Mesothelial cell of epicardium (in vitro differentiated cells): ENCODE measurements at places on chromosomes 3 and 15.
A peak's percentile ranks its signal among the peaks of the same experiment; 100 is the strongest.

DNA sequence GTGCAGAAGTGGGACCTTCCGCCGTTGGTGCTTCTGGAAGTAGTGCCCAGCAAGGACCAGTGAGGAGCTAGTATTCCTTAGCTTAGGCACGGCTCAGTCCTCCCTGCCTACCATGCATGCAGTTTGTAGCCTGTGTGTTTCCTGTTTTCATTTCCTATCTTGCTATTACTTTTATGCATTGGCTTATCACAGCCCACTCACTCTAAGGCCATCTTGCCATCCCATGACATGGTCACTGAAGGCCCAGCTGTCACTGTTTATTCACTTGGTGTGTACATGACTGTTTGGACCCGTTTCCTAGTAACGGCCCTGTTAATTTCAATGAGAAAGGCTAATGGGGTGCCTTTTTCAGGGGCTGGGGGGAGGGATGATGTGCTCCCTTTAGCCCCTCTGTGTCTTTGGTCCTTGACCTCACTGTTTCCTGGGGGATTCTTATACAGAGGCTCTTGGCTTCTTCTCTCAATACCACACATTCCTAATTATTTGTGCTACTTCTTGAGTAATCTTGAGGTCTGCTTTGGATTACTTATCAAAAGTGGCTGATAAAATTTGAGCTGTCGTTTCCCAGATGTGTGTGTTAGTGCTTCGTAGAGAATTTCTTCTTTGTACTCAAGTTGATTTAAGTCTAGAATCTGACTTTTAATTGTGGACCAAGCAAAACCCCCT, 24.5 kb upstream of the TRAK1 start:
- H3K4me1 ChIP-seq: peaks cover 43% of the 10 kb centered on the region
- H3K27me3 ChIP-seq: no peaks in the 10 kb centered on the region
- peak overlapping the region; percentile 98 for H3K27ac ChIP-seq
- H3K4me3 ChIP-seq: no peak overlapping the region
- H3K36me3 ChIP-seq: no peaks in the 10 kb centered on the region

DNA sequence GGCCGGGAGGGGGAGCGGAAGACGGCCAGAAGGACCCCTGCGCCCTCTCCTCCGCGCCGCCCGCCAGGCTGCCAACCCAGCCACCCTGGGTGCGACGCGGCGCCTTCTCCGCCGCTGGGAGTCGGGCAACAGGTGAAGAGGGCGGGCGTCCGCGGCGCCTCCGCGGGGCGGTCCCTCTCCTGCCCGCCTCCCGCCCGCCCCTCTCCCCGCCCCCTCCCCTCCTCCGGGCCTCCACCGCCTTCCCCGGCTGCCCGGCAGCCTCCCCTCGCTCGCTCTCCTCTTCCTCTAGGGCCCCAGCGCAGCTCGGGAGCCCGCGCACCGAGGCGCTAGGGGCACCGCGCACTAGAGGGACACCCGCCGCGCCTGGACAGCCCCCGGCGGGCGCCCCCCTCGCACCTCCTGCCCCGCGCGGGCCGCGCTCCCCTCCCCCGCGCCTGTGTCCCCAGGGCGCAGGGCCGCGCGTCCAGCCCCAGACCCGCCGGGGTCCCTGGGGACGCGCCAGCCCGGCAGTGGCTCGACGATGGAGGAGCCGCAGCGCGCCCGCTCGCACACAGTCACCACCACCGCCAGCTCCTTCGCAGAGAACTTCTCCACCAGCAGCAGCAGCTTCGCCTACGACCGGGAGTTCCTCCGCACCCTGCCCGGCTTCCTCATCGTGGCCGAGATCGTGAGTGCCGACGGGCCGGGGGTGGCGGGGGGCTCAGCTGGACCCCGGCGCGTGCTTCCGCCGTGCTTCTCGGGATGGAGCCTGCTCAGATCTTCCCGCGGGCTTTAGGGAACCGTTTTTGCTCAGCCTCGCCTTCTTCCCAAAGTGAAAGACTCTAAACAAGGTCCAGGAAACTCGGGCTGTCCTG, at the start of gene CMTM8:
TSS of gene CMTM8 (plus strand) at position 228 of the 854 bp plus-strand sequence. CDS start at position 521, 293 bp downstream.
- H3K36me3 ChIP-seq: peaks cover 4% of the 10 kb centered on the region
- H3K27me3 ChIP-seq: peaks cover 7% of the 10 kb centered on the region
- peak within 1 kb of the TSS; percentile 80 for H3K4me3 ChIP-seq
- peak within 1 kb of the TSS; percentile 58 for H3K27ac ChIP-seq

DNA sequence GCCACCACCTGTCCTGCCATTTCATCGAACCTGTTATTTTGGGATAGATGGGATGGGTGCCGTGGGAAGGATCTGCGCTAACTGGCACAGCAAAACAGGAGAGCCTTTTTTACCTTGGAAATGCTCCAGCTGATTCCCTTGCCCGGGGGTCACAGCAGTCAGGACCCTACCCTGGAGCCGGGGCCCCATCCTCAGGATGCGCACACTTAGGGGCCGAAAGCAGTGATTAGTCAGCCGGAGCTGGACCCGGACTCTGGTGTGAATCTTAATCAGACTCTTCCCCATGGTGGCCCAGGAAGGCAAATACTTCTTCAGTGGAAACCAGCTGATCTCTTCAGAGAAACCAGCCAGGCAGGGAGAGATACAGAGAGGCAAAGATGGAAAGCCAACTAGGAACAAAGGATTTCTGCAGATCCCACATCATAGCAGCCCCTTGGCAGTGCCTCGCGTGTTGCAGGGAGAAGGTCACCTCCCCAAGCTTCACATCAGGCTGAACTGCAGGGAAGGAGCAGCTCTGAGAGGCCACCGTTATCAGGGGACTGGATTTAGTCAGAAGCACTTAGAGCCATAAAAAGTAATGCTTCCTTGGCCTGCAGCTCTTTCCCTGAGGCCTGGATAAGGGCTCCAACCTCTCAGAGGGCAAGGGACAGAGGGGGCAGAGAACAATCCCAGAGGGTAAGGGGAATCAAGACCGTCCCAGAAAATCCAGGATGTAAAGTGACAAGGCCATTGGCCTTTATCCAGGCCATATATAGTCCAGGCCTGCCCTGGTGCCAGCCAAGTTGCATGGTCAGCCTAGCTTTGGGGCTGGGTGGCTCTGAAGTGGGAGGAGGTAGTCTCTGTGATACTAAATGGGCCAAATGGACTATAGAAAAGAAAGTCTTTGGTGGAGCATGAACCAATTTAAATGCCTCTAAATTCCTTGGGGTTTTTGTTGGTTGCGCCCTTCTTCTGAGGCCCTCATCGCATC, 52.9 kb downstream of the WDR76 start:
- DNase-seq: no peak
- peaks cover 6% of the 10 kb centered on the region for H3K4me1 ChIP-seq
- no peaks in the 10 kb centered on the region for H3K36me3 ChIP-seq
- H3K4me3 ChIP-seq: no peak overlapping the region
- no peaks in the 10 kb centered on the region for H3K27me3 ChIP-seq

DNA sequence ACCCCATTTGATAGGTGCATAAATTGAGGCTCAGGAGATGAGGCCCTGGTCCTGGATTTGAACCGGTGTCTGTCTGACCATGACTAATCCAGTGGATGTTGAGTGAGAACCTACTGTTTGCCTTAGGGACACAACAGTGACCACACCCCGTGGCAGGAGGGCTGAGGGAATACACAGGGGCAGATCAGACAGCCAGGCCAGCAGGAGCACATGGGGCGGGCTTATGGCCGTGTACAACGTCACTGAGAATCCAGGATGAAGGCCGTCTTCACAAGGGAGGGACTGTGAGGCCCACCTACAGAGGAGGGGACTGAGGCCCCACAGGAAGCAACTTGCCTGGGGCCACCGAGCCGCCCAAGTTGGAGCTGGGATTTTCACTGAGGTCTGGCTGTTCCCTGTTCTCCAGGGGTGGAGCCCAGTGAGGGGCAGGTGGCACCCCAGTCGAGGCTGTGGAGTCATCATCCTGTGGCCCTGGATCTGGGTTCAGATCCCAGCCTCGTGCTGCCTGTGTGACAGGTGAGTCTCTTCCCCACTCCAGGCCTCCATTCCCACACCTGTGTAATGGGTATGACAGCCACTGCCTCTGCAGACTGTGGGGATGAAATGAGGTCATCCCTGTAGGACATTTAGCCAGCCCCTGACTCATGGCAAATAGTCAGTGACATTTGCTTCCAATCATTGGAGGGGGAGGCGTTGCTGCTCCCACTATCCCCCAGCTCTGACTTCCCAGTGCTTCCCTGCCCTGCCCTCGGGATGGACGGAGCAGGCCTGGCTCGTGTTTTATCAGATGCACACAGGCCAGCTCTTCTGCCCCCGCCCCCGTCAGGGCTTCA, 6.3 kb upstream of the PLXND1 start:
- no peak for DNase-seq
- H3K4me1 ChIP-seq: peaks cover 23% of the 10 kb centered on the region
- H3K4me3 ChIP-seq: no peak overlapping the region
- no peak overlapping the region for H3K27ac ChIP-seq
- peaks cover 6% of the 10 kb centered on the region for H3K27me3 ChIP-seq

DNA sequence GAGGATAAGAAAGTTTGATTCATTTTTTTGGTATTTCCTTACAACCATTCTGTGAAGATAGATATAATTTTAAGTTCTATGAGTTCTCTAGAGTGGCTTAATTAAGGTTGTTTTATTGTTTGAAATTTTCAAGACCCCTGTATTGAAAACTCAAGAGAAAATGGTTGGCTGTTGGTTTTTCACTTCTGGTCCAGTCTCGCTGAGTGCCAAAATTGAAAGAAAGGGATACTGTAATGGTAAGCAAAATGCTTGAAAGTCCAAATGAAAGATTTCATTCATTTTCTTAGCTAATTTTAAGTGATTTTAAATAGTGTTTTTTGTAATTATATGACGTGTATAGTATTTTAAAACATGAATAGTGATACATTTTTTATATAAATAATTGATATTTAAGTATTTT, 7.4 kb downstream of the ARRDC4 start:
- H3K4me3 ChIP-seq: no peak overlapping the region
- H3K4me1 ChIP-seq: peaks cover 9% of the 10 kb centered on the region
- no peak overlapping the region for H3K27ac ChIP-seq
- H3K27me3 ChIP-seq: no peaks in the 10 kb centered on the region
- H3K36me3 ChIP-seq: peaks cover 21% of the 10 kb centered on the region
- no peak for DNase-seq

DNA sequence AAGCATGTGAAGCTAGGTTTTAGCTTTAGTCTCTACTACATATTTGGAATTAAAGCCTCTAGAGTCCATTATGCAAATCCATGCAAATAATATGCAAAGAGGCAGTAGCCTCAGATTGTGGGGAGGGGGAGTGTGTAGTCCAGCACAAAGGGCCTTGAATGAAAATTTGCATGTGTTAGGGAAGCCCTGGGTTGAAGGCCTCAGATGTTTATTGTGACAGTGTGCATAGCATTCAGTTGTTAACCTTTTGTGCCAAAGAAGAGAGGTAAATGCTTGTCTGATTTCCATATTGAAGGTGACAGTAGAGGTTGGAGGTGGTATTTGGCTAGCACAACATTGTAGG, 24.5 kb upstream of the BFSP2 start:
- no peak overlapping the region for H3K27ac ChIP-seq
- no peaks in the 10 kb centered on the region for H3K36me3 ChIP-seq
- DNase-seq: no peak

DNA sequence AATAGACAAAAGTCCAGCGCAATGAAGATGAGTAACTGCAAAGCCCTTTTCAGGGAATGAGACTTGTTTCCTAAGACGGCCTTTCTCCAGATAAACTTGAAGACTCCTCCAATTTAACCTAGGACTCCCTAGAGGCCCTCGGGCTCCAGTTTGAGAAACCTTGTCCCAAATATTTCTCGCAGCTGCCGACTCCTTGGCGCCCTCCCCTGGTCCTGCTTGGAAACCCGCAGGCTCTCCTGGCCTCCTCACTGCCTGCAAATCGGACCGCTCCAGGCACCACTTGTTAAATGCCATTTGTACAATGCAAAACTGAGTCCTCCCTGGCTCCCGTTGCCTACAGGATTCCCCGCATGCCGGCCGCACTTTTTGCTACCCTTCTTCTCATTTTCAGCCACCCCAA, 36.8 kb downstream of the MUC4 start:
- H3K27me3 ChIP-seq: no peaks in the 10 kb centered on the region
- no peaks in the 10 kb centered on the region for H3K4me1 ChIP-seq
- no peaks in the 10 kb centered on the region for H3K36me3 ChIP-seq
- no peak overlapping the region for H3K27ac ChIP-seq

- H3K4me3 ChIP-seq: no peak overlapping the region
- no peaks in the 10 kb centered on the region for H3K36me3 ChIP-seq
- H3K27me3 ChIP-seq: no peaks in the 10 kb centered on the region
- H3K27ac ChIP-seq: no peak overlapping the region
- peaks cover 27% of the 10 kb centered on the region for H3K4me1 ChIP-seq
Measured at GRCh38 chr15:39327005-39327730, 253.7 kb upstream of the THBS1 start.

DNA sequence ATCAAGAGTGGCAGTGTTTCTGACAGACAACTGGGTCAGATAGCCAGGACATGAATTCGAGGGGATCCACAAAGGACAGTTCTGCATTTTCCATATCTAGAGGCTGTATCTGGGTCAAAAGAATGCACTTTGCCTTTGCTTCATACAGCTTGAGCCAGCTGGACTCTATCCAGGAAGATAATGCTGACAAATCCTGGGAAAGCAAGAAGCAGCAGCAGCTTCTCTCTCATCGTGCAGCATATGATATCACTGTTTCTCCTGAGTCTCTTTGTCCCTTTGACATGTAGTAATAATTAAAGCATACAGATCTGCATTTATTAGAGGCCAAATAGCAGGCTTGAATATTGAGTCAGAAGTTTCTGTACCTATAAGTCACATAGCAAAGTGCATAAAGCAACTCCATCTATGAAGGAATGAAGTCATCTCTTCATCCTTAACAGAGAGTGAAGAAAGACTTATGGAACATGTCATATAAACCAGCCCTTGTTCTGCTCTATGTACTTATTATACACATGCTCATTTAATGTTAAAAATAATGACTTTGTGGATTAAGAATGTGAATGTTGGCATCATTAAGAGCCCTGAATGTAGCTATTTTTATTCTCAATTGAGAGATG, 236.8 kb upstream of the GBE1 start:
- H3K27me3 ChIP-seq: no peaks in the 10 kb centered on the region
- H3K27ac ChIP-seq: peak overlapping the region; percentile 17
- no peaks in the 10 kb centered on the region for H3K36me3 ChIP-seq
- peaks cover 52% of the 10 kb centered on the region for H3K4me1 ChIP-seq

DNA sequence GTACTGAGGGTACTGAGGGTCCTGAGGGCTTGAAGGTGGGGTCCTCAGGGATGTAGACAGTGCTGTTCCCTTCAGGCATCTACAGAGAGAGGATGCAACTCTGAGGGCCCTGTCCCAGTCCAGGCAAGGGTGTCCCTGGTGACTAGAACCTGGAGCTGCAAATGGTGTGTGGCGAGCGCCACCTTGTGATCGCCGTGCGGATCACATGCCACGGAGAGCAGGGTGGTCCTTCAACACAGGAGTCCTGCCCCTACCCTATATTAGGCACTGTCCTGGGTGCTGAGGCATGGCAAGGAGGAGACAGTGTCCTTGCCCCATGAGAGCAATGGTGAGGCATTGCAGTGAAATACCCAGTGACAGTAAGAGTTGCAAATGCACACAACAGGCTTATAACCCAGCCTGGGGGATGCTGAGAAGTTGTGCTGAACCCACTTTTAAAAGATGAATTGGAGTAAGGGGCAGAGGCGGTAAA, 23.6 kb downstream of the RHCG start:
- H3K4me1 ChIP-seq: peaks cover 6% of the 10 kb centered on the region
- H3K27me3 ChIP-seq: peaks cover 67% of the 10 kb centered on the region
- H3K4me3 ChIP-seq: no peak overlapping the region
- peak; percentile 81 for DNase-seq
- no peak overlapping the region for H3K27ac ChIP-seq
